Activated effector memory CD4-positive, alpha-beta T cell treated with anti-CD3 and anti-CD28 coated beads, Interleukin-2, amount 50 U/mL, for 16 hours (primary cell): ENCODE measurements at places on chromosomes 2 and 18.

- DNase-seq: no peak
Observed at GRCh38 chr2:215216806-215217205, 78.4 kb upstream of the ABCA12 start.

DNA sequence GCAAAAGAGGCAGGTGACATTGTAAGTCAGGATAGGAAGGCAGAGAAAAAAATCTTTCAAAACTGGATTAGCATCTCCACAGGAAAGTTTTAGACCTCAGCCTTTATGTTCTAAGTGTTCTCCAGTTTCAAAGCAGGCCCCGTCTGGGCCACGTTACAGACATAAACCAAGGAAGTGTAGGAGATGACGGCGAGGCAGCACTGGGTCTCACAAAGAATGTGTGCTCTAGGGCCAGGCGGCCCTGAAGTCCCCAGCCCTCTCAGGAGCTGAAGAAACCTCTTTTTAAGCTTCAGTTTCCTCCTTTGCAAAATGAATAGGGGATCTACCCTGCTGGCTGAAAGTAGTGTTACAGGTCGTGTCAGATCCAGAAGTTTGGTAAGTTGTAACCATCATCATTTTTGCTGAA, 81.7 kb downstream of the SPRED2 start:
- no peak for DNase-seq

- no peak for DNase-seq
Observed at GRCh38 chr2:220220009-220220408, 592.6 kb downstream of the SLC4A3 start.

- no peak for DNase-seq
Observed at GRCh38 chr2:167335541-167335992, 447.3 kb downstream of the XIRP2 start.

GRCh38 chr2:177530561-177530960, 138.0 kb downstream of the AGPS start:
- no peak for DNase-seq

- DNase-seq: no peak
Observed at GRCh38 chr2:102258386-102259074, 52.8 kb upstream of the IL1RL1 start.

DNA sequence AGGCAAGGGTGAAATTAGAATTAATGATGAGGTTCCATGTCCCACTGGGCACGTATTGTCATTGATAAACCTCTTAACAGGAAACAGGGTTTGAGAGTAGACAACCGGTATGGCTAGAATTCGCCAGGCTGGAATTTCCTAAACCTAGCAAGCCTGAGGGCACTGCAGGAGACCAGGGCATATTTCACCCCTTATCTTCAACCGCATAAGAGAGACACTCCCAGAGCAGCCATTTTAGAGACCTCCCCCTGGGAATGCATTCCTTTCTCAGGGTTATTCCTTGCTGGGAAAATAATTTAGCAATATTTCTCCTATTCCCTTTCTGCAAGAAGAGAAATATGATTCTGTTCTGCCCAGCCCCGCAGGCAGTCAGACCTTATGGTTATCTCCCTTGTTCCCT, 334.6 kb upstream of the LYPD1 start:
- DNase-seq: no peak

- DNase-seq: no peak
Observed at GRCh38 chr2:152603166-152603565, 114.1 kb downstream of the PRPF40A start.

DNA sequence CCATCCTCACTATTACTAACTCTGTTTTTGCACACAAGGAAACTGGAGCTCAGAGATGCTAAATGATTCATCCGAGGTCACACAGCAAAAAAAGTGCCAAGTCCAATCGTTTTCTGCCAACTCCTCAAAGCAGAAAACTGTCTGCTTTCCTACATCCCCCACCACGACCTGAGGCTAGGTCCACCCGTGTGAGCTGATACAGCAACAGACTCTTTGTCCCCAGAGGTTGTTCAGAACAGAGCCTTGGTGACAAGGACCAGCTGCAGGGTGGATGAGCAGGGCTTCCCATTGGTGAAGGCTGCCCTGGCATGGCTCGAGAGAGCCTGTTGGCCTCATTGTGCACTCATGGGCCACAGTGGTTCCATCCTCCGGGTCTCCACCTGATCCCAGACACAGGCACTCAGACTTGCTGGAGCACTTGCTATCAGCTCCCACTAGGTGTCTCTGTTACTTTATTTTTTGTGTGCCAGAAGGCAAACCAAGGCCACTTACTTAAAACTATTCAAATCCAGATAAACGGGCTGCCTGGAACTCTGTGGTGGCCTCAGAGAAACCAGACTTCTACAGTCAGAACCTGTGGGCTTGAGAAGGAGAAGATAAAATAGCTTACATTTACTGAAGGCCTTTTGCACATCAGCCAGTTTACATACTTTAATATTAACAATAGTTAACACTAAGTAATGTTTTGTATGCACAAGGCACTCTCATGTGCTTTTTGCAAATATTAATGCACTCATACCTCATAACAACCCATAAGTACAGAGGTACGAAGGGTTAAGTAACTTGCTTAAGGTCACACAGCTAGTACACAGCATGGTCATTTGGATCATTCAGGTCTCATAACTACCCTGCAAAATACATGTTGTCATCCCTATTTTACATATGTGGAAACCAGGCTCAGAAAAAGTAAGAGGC, 62.9 kb upstream of the CTIF start:
- no peak for DNase-seq

GRCh38 chr2:134142903-134143302, 111.0 kb upstream of the MGAT5 start:
- DNase-seq: no peak

DNA sequence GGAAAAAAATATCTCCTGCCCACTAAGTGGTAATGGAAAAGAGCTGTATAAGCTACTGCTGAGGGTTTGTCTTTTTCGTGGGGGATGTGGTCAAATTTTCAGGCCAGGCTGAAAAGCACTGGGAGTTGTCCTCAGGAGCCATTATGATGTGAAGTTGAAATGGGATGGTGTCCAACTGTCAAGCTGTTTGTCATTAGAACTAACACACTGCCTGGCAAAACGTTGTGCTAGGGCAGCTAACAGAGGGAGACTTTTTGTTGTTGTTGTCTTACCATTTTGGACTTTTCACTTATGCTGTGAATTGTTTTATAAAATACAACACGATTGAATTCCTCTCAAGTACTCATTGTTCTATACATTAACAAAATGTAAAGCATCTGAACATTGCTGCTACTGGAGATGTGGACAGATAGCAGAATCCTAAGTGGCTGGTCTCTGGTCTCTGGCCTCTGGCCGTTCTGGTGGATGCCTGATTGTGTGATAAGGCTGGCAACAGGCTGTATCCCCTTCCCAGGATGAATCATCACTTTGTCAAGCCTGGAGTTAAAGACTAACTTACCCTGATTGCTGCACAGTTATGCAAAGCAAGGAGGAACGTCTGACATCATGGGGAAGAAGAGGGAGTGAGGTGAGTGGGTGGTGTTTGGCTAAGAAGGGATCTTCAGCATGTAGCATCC, 2.3 kb downstream of the MYO1B start:
- no peak for DNase-seq

DNA sequence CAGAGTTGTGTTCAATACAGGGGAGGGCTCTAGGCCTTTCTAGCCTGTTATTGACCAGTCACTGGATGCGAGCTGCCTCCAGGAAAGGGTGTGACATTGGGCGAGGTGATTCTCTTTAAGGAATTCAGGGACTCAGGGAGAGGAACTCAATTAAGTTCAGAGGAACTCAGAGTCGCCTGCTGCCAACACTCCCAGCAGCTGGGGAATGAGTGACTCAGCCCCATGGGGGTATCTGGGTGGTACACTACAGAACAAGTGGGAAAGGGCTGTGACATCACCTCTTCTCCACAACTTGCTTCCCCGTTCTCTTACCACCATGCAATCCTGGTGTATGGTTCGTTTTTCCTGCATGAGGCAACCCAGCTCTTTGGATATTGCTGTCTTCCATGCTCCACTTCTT, 50.4 kb upstream of the CYRIA start:
- no peak for DNase-seq

GRCh38 chr2:239215136-239215925, 185.5 kb downstream of the HDAC4 start:
- DNase-seq: no peak

GRCh38 chr2:54568876-54569321, 112.8 kb downstream of the SPTBN1 start:
- no peak for DNase-seq

DNA sequence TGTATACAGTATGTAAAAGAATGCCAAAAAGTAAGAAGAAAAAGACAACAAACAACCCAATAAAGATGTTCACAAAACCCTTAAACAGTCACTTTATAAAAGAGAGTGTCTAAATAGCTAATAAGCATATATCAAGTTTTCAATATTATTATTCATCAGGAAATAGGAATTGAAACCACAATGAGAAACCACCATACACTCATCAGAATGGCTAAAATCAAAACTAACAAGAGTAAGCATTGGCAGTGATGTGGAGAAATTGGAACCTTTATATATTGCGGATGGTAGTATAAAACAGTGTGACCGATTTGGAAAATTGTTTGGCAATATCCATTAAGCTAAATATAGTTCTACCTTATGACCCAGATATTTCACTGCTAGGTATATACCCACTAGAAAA, 20.5 kb upstream of the TGFA start:
- no peak for DNase-seq
